ENCODE measurements at places on chromosomes 5 and 9.
A peak's percentile ranks its signal among the peaks of the same experiment; 100 is the strongest.

DNA sequence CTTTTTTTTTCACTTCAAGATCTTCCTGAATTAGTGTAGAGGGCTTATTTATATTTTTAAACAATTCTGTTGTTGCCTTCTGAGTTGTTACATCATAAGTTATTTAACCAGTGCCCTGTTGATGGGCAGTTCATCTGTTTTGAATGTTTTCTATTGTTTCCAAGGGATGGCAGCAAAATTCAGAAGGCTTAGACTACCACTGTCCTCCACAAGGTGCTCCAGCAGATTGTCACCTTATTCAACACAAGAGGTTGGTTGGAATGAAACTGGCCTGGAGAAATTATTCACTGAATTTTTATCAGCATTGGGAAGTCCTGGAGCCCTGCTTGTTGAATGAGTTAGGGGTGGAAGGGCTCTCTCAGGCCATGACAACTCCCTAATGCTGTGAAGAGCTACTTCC lies 1.3 kb upstream of the KLHL9 start:
- DNase-seq: no peak

DNA sequence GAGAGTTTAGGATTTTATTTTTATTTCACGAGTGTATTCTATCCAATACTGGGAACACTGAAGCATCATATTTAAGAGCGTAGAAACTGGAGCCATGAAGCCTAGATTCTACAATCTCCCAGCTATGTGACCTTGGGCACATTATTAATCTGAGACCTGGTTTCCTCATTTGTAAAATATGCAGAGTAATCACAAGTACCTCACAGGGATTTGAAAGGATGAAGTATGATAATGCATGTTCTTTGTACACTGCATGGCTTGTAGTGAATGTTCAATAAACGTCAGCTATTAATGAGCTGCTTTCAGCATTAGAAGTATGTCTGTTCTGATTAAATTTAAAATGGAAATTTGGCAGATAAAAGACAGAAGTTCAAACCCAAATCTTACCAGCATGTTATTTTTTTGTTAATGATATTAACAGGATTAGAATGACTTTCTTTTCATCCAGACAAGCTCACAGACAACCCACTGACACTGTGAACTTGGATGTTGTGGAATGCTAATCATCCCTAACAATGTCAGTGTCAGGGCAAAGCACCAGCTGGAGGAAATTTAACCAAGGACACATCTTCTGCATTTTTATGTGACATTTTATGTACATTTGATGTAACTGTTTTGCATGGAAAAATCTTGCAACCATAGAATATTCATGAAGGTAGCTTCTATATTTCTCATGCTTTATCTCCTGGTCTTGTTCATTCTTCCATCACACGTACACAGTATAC lies 27.1 kb upstream of the CTXN3 start:
- DNase-seq: no peak

DNA sequence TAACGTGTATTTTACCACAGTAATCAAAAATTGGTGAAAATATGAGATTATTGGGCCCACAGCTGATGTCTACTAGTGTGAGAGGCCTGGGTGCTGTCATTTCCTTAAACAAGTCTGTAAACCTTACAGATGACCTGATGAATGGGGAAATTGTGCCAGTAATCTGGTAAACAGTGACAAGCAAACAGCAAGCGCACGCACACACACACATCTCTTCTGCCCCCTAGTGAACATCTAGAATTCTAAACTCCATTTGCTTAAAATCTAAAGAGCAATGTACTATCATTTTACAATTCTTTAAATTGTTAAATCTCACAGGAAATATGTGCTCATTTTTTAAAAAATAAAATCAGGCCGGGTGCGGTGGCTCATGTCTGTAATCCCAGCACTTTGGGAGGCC lies 7.5 kb upstream of the RAPGEF1 start:
- DNase-seq: no peak

DNA sequence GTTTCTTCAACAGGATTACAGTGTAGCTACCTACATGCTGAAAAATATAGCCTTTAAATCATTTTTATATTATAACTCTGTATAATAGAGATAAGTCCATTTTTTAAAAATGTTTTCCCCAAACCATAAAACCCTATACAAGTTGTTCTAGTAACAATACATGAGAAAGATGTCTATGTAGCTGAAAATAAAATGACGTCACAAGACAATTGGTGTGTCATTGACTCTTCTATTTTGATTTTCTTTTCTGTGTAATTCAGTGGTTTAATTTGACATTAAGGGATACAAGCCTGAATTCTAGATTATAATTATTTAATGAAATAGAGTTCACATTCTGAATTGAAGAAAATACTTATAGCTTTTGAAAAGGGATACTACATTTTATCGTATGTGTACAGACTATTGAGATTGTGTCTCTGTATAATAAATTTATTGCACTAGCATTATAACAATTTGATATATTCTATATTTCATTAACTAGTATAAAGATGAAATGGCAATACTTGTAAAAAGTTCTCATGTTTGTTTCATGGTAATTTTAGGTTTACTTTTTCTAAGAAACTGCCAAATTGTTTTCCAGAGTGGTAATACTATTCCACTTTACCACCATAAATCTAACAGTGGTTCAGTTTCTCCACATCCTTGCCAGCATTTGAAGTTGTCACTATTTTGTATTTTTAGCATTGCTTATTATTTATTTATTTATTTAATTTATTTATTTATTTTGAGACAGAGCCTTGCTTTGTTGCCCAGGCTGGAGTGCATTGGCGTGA lies 18.7 kb downstream of the ANXA1 start:
- no peak for DNase-seq

DNA sequence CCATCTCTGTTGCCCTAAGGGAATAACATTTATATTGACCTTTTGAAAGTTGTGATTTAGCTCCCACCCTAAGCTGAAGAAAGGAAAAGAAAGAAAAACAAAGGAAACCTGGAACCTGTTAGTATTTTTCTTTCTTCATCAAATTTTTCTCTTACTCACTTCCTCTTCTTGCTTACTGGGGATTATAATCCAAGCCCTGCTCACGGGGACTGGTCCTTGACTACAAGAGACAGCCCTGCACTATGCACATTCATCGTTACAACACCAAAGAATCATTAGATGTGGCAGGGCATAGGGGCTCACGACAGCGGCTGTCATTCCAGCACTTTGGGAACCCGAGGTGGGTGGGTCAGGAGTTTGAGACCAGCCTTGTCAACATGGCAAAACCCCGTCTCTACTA lies 37.8 kb upstream of the LPAR1 start:
- no peak for DNase-seq

DNA sequence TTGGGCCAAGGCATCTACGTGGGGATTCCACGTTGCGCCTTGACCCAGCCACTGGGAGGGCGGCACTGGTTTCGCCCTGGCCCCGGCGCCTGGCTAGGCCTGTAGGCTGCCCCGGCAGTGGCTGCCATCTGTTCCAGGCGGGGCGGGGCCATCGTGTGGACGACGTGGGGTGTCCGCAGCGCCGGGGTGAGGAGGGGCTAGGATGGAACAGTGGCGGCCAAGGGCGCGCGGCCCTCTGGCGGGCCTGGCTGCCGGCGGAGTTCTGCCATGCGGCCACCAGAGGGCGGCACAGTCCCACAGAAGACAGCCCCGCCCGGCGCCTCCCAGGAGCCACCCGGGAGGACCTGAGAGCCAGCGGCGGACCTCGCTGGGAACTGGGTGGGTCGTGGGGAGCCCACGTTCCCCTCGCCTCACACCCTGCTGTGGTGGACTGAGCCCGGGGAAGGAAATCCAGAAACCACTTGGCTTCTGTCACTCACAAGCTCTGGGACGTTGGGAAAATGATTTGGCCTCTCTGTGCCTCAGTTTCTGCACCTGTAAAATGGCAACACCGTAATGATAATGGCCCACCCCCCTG lies 22.6 kb upstream of the RAPGEF1 start:
- peak; percentile 42 for DNase-seq

GRCh38 chr5:89883967-89884366 lies 525.6 kb downstream of the CETN3 start:
- DNase-seq: no peak

GRCh38 chr9:114035221-114035844 lies 42.8 kb downstream of the AMBP start:
- DNase-seq: no peak

GRCh38 chr5:6737043-6737941 lies 24.1 kb downstream of the TENT4A start:
- no peak for DNase-seq

DNA sequence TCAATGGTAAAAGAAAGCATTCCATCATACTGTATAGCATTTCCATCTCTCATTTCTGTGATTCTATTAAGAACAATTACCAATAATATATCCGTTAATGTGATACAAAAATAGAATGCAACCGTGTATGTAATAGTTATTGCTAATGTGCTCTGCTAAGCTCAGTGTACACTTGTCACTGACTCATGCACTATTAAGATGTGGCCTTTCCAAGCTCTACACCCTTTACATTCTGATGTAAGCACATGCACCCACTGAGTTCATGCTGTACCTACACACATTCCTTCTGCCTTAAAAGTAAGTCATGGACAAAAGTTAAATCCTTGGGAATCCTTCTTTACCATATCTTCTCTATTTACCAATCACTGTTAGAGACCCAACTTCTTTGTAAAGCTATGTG lies 319.1 kb downstream of the ZSWIM6 start:
- no peak for DNase-seq

Measured in DMS153 (cell line).